ENCODE measurements at places on chromosomes 4 and X.

- DNase-seq: no peak
Measured at GRCh38 chr4:163871078-163871477, 376.6 kb downstream of the TMA16 start.

DNA sequence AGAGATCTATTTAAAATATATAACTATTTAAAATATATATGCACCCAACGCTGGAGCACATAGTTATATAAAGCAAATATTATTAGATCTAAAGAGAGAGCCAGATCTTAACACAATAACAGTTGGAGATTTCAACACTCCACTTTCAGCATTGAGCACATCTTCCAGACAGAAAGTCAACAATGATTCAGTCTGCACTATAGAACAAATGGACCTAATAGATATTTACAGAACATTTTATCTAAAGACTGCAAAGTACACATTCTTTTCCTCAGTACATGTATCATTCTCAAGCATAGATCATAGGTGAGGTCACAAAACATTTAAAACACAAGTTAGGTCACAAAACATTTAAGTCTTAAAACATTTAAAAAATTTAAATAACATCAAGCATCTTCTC lies 36.4 kb downstream of the NLRP2B start:
- no peak for DNase-seq

DNA sequence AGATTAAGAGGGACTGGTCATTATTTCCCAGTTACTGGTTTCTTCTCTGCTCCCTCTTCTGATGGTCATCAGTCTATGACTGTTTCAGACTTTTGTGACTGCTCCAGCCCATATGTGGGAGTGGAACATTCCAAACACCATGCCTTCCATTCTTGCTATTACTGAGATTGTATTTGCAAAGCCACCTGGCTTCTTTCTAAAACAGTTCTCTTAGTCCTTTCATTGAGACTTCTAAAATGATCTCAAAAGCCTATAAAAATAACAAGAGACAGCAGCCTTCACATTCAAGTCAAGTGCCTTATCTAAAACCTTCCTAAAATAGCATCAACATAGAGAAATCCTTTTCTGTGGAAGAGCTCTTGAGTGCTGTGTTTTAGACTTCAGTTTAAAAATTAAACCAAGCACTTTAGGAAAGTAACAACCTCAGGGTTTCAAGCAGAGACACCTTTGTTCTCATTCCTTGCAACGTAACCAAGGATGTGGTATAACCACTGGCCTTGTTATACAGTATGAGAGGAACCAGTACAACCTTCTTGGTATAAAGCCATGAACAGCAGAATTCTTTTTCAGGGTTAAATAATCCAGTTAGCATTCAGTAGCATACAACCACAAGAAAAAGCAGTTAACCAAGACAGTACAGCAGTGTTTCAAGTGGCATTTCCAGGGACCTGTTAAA lies 97.1 kb downstream of the NFKB1 start:
- DNase-seq: no peak

GRCh38 chr4:89514811-89515210 lies 207.2 kb upstream of the GPRIN3 start:
- no peak for DNase-seq

DNA sequence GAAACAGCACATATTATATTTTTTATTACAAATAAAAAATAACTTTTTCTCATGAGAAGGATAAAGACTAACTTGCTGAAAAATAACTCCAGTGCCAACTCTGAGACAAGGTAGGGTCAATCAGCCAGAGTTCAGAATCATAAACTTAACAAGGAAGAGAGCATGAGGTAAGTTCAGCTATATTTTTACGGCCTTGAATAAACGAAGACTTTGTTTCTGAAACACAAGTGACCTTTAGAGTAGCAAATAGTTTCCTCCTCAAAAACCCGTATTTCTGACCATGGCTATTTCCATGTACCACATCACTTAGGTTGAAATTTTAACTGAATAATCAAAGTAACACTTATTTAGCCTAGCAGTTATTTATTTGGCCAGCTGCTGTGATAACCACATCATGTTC lies 45.5 kb downstream of the PRDM5 start:
- DNase-seq: no peak

GRCh38 chrX:8805046-8805445 lies 3.9 kb upstream of the FAM9A start:
- no peak for DNase-seq

GRCh38 chr4:93983140-93983539 lies 154.6 kb downstream of the ATOH1 start:
- DNase-seq: no peak

GRCh38 chr4:150852216-150852615 lies 162.9 kb downstream of the LRBA start:
- DNase-seq: peak; percentile 6

GRCh38 chr4:182828360-182829025 lies 88.7 kb downstream of the DCTD start:
- DNase-seq: no peak

DNA sequence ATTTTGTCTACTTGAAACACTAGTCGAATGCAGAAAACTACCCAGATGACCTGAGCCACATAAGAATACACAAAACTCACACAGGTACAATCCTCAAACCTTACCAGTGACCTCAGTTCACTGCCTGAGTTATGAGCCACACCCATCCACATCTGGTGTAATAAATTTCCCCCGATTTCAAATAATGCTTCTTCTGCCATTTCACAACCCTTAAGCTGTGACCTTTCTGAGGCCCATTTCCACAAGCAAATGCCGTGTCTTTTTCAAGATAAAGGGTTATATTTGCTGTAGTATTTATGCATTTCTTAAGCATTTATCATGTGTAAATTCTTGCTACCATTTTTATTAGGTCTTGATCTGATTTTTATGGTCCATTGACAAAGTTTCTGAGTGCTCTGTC lies 1.8 kb upstream of the ARHGEF38 start:
- DNase-seq: no peak

- DNase-seq: no peak
Measured at GRCh38 chrX:103666202-103667107, 20.0 kb downstream of the MORF4L2 start.

- peak; percentile 16 for DNase-seq
Measured at GRCh38 chr4:118279328-118279727, 73.5 kb downstream of the PRSS12 start.

GRCh38 chr4:5747738-5748375 lies 36.9 kb downstream of the EVC start:
- peak; percentile 93 for DNase-seq

DNA sequence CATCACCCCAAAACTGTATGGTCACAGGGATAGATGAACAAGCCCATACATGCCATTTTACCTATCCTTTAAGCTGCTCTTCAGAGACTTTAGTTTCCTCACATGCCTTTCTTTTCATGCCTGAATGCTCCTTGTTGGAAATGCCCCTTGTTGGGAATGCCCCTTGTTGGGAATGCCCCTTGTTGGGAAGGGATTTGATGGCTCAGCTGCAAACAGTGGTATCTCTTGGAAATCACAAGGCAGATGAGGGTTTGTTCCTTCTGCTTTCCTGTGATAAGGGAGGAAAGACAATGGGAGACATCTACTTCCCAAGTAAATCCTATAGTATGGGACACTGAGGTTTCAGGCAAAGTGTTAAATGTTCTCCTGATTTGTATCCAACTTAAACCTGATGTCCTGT lies 11.5 kb downstream of the CXCL2 start:
- DNase-seq: no peak

DNA sequence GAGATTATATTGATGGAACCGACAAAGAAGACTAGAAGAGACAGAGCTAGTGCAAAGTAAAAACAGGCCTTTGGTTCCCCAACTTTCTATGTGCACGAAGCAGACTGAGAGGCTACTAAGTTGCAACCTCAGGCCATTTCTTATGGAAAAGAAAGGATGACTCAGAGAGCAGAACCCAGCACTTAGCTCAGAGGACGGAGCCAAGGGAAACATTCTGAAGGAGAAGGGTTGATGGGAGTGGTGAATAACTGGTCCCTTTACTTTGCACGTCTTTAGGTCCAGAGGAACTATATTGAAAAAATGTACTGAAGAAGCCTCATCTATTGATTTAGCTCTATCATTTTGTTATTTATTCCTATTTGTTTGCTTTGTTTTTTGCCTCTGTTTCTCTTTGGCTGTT lies 182.1 kb downstream of the CPE start:
- DNase-seq: no peak

- no peak for DNase-seq
Measured at GRCh38 chr4:113869743-113870375, 108.3 kb upstream of the CAMK2D start.

GRCh38 chr4:6908432-6909112 lies 1.1 kb upstream of the TBC1D14 start:
- no peak for DNase-seq

- no peak for DNase-seq
Measured at GRCh38 chr4:40201898-40202297, 5.1 kb downstream of the RHOH start.

DNA sequence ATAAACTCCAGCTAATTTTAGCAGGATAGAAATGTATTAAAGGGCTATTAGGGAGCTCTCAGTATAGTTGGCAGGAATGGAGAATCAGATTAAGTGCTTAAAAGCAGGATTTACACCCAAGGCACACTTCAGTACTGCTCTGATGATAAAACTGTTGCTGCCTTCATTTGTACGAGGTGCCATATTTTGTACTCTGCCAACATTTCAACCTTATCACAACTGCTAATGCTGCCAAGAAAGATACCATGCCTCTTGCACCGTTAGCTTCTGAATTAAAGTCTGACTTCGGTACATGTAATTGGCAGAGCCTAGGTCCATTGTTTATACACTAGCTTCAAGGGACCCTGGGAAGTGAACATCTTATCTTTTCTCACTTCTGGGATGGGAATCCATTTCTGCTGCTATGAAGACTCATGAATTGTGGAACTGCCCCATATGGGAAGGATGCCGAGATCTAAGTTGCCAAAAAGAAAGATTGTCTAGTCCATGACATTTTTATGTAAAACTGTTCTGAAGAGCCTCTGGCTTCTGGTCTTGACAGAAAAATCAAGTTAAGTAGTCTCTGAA lies 624.0 kb upstream of the IGFBP7 start:
- peak; percentile 6 for DNase-seq

GRCh38 chrX:11053351-11053750 lies 57.8 kb upstream of the HCCS start:
- DNase-seq: no peak

Measured in muscle of leg (tissue), 16 donors.